HAP-1 (cell line): ENCODE measurements at places on chromosomes 13 and 19.
A peak's percentile ranks its signal among the peaks of the same experiment; 100 is the strongest.

GRCh38 chr13:51601601-51602565 lies 17.6 kb downstream of the WDFY2 start:
- peak; percentile 47 for DNase-seq

DNA sequence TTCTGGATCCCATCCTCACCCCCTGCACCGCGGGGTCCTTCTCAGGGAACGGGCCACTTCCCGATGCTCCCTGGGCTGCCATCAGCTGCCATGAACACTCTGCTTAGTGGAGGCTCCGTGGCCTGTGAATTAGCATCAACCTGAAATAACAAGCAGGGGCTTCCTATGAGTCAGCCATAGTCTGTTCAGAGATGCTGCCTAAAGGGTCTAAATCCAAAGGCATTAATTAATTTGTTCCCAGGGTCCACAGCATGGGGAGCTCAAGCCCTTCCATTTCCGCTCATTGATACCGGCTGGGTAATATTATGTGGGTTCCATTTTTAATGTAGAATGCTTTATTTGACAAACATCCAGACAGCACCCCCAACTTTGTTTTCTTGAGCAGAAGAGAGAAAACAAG lies 341.9 kb upstream of the TMTC4 start:
- no peak for DNase-seq

DNA sequence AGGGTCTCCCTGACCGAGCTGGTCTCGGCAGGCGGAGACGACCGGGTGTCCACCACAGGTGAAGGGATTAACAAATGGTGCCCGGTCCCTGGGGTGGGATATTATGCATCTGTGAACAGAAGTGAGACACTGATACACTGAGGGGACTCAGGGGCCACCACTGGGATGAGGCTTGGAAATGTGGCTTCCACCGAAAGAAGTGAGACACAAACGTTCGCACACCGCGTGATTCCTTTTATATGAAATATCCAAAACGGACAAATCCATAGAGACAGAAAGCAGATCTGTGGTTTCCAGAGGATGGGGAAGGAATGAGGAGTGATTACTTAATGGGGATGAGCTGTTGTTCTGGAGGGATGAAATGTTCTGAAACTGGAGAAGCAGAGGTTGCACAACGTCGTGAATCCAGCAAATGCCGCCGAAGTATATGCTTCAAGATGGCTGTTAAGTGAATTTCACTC lies 47.5 kb downstream of the C13orf46 start:
- no peak for DNase-seq

DNA sequence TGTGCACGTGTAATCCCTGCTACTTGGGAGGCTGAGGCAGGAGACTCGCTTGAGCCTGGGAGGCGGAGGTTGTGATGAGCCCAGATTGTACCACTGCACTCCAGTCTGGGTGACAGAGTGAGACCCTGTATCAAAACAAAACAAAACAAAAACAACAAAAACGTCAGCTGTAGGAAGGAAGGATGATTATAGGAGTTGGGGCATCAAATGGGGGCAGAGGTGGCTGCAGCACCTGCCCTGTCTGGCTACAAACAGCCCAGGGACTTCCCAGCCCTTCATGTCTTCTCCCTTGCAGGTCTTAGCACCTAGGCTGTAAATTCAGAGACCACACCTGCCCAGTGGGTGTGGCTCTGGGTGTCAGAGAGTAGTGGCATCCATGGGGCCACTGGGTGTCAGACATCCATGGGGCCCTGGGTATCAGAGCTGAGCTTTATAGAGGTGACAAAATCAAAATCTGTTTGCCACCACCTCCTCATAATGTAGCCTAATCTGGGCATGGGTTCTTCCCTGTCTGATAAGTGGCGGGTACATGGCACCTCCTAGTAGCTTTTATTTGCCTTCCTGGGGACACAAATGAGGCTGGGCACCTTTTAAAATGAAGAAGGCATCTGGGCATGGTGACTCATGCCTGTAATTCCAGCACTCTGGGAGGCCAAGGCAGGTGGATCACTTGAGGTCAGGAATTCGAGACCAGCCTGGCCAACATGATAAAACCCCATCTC lies 4.7 kb upstream of the B3GNT3 start:
- no peak for DNase-seq

- DNase-seq: no peak
These were observed 16.4 kb upstream of the ZNF492 start for GRCh38 chr19:22617614-22618320.

- no peak for DNase-seq
These were observed 3.1 kb downstream of the CHMP2A start for GRCh38 chr19:58551577-58552471.

GRCh38 chr13:59495299-59495698 lies 668.4 kb downstream of the DIAPH3 start:
- DNase-seq: peak; percentile 35

GRCh38 chr19:12782424-12783290 lies 7.3 kb upstream of the HOOK2 start:
- DNase-seq: peak; percentile 38

DNA sequence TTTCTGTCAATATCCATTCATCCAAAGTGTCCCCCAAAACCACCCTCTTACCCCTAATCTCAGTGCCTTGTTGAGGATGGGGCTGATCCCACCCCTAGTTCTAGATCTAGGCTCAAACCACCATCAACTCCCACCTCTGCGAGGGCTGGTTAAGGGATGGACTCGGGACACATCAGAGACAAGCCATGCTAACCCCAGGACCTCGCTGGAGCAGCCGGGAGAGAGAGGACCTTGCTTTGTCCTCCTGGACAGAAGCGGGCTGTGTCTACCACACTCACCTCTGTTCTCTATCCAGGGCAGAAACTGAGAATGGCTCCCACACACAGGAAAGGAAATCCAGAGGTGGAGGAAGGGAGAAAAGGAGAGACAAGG lies 90.8 kb upstream of the UQCRFS1 start:
- DNase-seq: no peak

DNA sequence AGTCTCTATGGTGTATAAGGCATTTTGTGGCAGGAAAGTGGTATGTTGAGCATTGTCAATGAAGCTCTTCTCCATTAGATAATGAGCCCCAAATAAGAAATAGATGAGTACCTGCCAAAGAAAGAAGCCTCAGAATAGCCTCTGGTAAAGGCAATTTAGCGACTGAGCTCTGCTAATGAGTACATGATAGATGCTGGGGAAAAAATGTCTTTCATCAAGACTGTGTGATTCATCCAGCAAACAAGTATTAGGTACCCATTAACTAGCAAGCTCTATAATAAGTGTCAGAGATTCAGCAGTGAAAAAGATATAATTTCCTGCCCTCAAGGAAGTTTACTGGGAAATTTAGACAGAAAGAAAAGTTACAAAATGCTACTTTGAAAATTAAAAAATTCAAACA lies 294.6 kb downstream of the ITGBL1 start:
- no peak for DNase-seq

DNA sequence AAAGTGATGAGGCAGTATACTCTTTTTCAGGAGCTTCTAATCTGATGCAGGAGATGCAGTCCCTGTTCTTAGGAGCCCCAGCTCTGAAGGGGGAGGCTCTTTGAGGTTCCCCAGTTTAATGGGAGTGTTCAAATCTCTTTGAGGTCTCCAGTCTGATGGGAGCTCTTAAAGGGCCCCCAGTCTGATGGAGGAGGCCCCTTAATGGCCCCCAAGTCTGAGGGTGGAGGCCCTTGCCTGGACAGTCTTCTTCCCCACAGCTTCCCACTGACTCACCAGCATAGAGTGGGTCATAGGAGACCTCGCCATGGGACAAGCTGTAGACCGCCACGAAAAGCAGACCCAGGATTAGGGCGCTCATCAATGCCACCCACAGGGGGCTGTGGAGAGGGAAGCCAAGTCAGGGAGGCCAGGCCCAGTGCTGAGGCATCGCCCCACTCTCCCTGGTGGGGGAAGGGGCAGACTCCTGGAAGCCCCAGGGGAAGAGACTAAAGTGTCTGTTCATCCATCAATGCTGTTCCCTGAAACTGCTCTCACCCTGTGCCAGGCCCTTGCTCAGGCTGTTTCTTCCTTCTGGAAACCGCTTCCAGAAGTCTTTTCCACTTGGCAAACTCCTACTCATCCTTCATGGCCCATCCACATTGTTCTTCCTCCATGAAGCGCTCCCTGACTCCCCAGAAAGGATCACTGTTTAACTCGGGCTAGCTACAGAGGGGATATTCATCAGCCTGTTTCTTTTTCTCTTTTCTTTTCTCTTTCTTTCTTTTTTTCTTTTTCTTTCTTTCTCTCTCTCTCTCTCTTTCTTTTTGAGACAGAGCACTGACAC lies 2.1 kb downstream of the TM6SF2 start:
- no peak for DNase-seq

DNA sequence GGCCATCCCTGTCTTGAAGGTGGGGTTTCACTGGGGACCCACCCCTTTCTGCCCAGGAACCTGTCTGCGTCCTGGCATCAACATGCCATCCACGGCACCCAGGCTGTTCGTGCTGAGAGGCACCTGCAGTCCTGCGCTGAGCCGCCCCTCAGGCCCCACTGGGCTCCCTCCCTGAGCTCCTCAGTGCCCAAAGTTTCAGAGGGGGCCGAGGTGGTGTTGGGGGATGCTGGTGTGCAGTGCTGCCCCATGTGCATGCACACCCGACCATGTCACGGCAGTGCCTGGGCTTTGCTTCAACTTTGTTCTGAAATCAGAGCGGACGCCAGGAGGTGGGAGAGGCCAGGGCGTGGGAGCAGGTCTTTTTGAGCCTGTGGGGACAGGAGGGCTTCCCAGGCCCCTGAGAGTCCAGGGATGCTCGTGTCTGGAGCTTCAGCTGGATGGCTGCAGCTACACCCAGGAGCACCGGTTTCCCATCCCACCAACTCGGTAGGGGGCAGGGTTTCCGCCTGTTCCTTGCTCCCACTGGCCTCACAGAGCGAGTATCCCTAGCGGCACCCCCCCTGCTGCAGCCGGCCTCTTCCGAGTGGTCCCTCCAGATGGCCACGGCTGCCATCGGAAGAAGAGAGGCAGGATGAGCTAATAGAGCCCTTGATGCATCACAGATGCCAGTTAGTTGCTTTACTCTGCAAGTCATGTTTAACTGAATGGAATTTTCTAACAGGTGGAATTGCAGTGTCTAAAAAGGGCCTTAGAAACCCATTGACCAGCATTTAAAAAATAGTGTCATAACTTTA lies 44.0 kb downstream of the WDFY2 start:
- no peak for DNase-seq

- no peak for DNase-seq
These were observed 2.4 kb downstream of the ELAVL3 start for GRCh38 chr19:11478167-11479089.

- no peak for DNase-seq
These were observed 57.8 kb downstream of the MBNL2 start for GRCh38 chr13:97279913-97280312.

GRCh38 chr19:33239223-33239975 lies 13.7 kb upstream of the SLC7A10 start:
- no peak for DNase-seq

DNA sequence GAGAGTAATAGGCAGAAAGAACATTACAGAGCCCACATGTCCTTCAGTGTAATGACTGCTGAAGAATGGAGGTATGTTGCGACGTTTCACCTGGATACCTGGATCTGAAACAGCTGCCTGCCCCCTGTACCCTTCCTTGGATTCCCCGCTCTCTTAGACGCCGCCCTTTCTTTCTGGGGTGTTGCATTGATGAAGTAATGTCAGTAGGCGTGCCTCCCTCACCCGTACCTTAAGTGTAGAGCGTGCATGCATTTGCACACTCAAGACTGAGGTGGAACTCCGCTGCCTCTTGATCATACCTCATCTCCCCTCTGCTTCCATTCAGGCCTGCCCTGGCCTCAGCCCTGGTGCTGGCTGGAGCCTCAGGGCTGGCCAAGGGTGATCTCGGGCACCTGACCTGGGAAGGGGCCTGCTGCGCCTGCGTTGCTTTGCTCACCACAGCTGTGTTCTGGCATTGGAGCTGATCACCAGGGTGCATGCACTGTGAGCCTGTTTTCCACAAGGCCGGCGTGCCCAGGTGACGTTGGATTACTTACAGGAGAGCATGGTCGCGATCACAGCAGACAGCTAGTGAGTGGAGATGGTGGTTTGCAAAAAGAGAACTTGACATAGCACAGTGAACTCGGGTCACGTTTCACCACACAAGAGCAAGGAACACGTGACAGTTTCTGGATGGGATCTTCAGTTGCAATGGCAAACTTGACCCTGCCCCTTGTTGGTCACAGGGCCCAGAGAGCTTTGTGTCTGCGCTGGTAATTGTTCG lies 99.0 kb downstream of the ARHGEF7 start:
- DNase-seq: no peak

DNA sequence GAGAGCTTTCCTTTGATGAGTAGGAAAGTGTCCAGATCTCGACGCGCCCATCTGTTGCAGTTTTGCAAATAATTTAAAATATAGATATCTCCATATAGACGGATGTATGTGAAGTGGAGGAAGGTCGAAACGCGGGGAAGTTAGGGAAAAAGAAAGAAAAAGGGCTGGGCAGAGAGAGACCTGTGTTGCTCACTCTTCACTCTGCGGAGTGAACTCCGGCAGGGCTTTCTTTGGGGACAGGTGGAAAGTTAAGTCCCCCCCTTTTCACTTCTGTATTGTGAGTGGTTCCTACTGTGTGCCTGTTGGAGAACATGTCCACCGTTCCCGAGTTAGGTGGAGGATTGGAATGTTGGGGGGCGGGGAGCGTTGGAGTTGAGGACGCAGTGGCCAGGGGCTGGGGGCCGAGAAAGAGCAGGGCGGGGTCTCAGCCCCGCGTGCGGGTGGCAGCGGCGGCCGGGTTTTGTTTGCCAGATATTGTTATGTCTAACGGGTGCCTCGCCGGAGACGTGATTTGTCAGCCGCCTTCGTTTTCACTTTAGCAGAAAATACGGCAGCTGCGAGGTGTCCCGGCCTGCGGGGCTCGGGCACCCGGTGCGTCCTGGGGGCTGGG lies 145.1 kb upstream of the ZNF536 start:
- DNase-seq: peak; percentile 57

DNA sequence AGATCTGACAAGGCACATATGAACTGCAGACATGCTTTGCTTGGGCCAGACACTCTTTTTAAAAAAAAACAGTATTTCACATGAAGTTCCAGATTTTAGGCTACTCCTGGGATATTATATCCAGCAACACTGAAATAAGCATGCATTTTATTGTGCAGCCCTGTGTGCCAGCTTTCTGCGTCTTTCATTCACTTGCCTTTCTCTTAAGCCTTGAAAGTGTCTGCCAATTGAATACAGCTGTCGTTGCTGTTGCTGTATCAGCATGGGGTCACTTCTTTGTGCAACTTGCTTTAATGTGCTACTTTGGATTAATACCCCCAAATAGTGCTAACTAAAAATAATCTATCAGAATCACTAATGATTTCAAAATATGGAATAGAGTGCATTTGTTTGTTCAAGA lies 657.8 kb downstream of the SLITRK6 start:
- DNase-seq: no peak

DNA sequence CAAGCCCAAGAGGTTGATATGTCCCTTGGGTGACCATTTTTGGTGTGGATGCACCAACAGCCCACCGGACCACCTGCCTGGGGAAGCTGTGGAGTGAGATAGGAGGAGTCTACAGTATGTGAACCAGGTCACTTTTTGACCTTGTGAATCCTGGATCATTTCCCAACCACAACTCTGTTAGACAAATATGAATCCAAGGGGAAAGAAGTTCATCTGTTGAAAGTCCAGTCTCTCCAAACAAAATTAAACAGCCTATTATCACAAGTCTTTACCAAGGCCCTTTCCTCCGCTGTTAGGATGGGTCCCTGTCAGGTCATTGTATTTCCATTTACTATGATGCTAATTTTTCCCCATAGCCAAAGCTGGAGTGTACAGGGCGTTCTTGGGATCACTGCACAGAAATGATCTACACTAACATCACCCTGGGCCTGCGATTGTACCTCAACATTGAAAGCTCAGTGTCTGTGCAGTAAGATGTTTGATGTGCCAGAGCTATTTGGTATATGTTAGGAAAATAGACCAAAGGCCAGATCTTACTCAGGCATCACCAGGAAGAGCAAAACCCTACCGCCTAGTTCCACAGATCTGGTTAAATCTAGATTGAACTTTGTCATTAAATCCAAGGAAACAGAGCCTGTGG lies 117.1 kb downstream of the STARD13 start:
- DNase-seq: no peak
